ENCODE measurements at places on chromosomes 2 and 18. TPM values are rescaled to one million over a fixed set of nuclear protein-coding genes. Genes with fewer than 3 reads are reported as not detected.
A peak's percentile ranks its signal among the peaks of the same experiment; 100 is the strongest.

The EPB41L3 gene
- total RNA-seq = 72.5 TPM

The NCKAP1 gene
- 96.8 TPM for total RNA-seq

The STPG4 gene
- 0.77 TPM for total RNA-seq

- no peaks in the 10 kb centered on the region for H3K27me3 ChIP-seq
- H3K4me3 ChIP-seq = peak overlapping the region; percentile 23
- no peaks in the 10 kb centered on the region for H3K36me3 ChIP-seq
Measured at GRCh38 chr18:5309888-5310470, 14.5 kb upstream of the ZBTB14 start.

- H3K4me1 ChIP-seq = no peaks in the 10 kb centered on the region
- DNase-seq = no peak
- no peak overlapping the region for H3K27ac ChIP-seq
- H3K4me3 ChIP-seq = no peak overlapping the region
- no peaks in the 10 kb centered on the region for H3K27me3 ChIP-seq
- H3K36me3 ChIP-seq = no peaks in the 10 kb centered on the region
Measured at GRCh38 chr2:236345081-236345714, 81.0 kb upstream of the ASB18 start.

All from lower lobe of right lung (tissue), 2 donors.